ENCODE measurements at places on chromosomes 2 and 18. TPM values are rescaled to one million over a fixed set of nuclear protein-coding genes. Genes with fewer than 3 reads are reported as not detected.

DNA sequence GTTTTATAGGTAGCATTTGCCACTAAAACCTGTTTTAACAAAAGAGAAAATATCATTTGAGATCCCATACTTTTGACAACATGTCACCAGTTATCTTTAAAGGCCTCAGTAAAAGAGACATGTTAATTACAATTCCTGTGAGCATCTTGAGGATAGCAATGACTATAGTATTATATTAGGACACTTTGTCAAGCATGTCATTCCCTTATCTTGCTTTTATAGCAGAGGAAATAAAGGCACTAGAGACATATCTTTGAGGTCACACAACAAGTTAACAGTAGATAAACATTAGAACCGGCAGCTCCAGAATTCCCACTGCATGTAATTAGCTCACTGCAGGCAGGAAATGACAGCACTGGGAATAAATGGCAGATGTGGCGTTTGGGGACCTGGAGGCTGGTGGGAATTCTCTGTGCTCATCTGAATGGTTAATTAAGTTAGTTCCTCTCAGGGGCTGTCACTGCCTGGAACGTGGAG is 25.9 kb downstream of the LYPD6B start:
- no peak overlapping the region for H3K4me3 ChIP-seq
- no peaks in the 10 kb centered on the region for H3K36me3 ChIP-seq
- H3K4me1 ChIP-seq = peaks cover 3% of the 10 kb centered on the region

GRCh38 chr2:216195565-216196029 is 86.4 kb downstream of the XRCC5 start:
- no peak for DNase-seq
- H3K27me3 ChIP-seq = no peaks in the 10 kb centered on the region
- no peak overlapping the region for H3K4me3 ChIP-seq
- H3K36me3 ChIP-seq = peaks cover 9% of the 10 kb centered on the region
- no peak overlapping the region for H3K27ac ChIP-seq
- no peaks in the 10 kb centered on the region for H3K4me1 ChIP-seq

DNA sequence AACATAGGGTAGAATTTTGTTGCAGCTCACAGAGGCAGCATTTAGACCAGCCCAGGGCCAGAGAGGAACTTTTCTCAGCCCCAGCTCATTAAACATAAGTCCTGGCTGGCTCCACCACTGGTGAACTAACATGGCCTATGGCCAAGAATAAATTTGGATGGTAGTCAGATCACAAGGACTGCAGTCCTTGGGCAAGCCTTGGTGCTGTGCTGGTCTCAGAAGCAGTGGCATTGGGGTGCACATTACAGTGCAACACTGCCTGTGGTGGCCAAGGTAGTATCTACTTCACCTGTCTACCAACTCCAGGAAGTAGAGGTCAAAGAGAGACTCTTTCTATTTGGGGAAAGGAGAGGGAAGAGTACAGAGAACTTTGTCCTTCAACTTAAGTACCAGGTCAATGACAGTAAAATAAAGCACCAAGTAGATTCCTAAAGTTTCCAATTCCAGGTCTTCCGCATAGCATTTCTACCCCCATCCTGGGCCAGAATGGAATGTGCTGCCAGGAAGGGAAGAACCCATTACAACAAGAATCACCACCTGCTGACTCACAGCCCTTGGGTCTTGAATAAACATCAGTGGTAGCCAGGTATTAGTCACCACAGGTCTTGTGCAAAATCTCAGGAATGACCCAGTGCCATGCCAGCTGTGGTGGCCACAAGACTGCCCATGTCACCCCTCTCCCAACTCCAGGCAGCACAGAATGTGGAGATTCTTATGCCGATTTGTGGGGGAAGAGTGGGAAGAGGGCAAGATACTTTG is 155.4 kb upstream of the FSIP2 start:
- DNase-seq = no peak
- no peak overlapping the region for H3K4me3 ChIP-seq
- no peaks in the 10 kb centered on the region for H3K36me3 ChIP-seq
- no peak overlapping the region for H3K27ac ChIP-seq
- H3K27me3 ChIP-seq = no peaks in the 10 kb centered on the region

- H3K27me3 ChIP-seq = no peaks in the 10 kb centered on the region
- no peak for DNase-seq
- no peaks in the 10 kb centered on the region for H3K4me1 ChIP-seq
- H3K27ac ChIP-seq = no peak overlapping the region
- no peak overlapping the region for H3K4me3 ChIP-seq
Measured at GRCh38 chr2:212580117-212580516, 41.5 kb upstream of the ERBB4 start.

GRCh38 chr2:241036397-241036963 is 38.1 kb downstream of the SNED1 start:
- H3K27me3 ChIP-seq = peaks cover 22% of the 10 kb centered on the region
- peaks cover 16% of the 10 kb centered on the region for H3K4me1 ChIP-seq
- H3K36me3 ChIP-seq = peaks cover 2% of the 10 kb centered on the region
- no peak for DNase-seq
- no peak overlapping the region for H3K27ac ChIP-seq

DNA sequence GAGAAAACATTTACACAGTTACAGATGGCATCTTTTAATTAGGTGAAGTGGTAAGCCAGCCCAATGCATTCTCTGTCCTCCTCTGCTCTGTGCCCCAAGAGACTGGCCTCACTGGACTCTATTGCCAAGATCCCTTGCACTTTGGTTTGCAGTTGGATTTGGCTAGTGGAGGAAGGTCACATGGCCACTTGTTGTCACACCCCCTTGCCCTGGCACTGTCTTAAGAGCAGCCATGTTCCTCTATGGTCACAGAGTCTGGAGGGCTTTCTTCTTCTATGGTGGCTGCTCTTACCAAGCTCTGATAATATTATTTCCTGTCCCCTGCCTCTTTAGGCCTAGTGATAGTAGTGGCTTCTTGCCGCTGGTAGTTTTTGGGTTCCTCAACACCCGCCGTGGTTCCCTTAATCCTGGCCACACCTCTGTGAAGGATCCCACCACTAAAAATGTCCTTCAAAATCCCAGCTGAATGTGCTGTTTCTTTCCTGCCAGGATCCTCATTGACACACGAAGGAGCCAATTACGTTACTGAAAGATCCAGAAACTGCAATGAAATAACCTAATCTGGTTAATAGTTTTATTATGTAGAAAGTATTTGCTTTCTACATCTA is 111.1 kb downstream of the CDC42EP3 start:
- H3K27me3 ChIP-seq = no peaks in the 10 kb centered on the region
- H3K36me3 ChIP-seq = no peaks in the 10 kb centered on the region
- no peak for DNase-seq
- no peak overlapping the region for H3K4me3 ChIP-seq
- no peak overlapping the region for H3K27ac ChIP-seq

DNA sequence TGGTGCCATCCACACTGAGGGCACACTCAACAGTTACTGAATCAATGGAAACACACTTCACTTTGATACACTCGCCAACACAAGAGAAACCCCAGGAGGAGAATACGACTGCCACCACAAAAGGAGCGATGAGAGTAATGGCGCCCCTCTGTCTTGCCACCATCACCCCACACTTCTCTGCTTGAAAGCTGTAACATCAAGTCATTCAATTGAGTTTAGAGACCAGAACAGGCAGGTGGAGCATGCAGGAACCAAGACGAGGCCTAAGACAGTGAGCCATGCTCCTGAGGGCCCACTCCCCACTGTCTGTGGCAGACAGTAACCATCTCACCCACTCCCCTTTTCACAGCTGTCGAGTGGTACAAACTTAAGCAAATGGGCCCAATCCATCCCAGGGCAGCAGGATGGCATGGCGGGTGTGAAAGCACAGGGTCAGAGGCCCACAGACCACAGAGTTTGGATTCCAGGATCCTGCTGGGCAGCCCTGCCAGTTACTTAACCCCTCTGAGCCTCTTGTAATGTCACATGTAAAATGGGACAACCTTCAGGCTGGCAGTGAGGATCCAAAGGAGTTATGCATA is 101.9 kb downstream of the TNS1 start:
- H3K27ac ChIP-seq = no peak overlapping the region
- no peaks in the 10 kb centered on the region for H3K27me3 ChIP-seq
- peaks cover 76% of the 10 kb centered on the region for H3K4me1 ChIP-seq

DNA sequence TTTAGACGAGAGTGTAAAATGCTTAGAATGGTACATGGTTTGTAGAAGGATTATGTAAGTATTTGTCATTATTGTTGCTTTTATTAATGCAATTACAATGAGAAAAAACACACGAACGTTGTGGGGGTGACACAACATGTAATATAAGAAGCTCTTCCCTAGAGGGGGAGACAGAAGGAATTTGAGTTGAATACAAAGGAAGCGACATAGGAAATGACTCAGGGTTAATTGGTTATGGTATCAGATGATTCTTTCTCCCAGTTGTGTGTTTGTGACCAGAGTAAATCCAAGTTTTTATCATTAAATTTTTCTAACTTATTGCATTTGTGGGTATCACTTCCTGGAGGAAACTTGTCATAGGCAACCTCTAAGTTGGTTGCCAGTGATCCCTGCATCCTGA is 625.6 kb upstream of the CDH2 start:
- H3K27me3 ChIP-seq = no peaks in the 10 kb centered on the region
- H3K27ac ChIP-seq = no peak overlapping the region
- H3K4me3 ChIP-seq = no peak overlapping the region
- DNase-seq = no peak

LMAN2L gene
- total RNA-seq = 29.7 TPM

TMEM182 gene
- 6.7 TPM for total RNA-seq

Measured in spinal cord (tissue), 10 donors.